CD4-positive, alpha-beta T cell treated with Interleukin-1 beta for 1 hour (primary cell): ENCODE measurements at places on chromosomes 4 and X.

DNA sequence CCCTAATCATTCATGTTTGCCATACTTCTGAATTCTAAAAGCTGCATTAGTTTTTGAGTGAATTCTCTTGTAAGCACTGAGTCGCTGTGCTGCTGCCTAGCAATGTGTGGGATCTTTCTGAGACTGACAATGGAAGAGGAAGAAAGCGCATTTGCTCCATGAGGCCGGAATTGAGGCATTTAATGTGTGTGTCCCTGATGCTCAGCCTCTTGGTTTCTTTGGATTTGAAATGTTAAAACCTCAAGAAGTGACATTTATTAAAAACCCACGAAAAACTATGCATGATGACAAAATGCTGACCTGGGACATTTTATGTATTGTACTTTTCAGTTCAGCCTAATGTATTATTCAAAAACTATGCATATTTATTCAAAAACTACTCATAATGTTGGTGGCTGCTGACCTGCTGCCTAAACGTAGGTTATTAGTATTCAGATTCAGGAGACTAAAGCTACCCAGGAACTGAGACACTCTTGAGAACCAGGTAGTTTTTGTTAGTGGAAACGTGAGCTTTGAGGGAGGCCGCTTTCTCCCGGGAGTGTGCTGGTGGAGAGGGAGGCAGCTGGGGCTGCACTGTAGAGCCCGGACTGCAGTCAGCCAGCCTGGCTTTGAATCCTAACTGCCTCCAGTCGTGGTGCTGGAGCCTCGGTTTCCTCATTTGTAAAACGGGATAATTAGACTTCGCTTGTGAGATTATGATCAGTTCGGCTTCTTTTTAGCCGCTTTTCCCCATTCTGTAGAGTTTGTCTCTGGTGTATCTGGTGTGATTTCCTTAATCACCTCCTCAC, 11.3 kb downstream of the RGS12 start:
- DNase-seq = no peak

- DNase-seq = no peak
Observed at GRCh38 chr4:38030023-38030422, 69.8 kb downstream of the PTTG2 start.

DNA sequence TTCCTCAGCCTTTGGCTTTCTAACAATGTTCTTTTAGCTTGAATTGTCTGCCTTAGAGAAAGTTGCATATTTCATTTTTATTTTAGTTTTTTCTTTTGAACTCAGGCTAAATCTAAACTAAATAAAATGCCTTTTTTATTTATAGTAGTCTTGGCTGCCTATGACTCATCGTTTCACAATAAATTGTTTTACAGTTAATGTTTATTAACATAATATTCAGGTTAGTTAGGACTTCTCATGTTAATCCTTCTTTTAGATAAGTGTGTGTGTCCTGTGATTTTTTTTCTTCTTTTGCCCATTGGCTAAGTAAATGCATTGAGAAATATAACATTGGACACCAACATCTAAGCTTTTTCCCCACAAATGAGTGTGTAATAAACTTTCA, 1.6 kb downstream of the RP2 start:
- DNase-seq = no peak

GRCh38 chr4:134544303-134544770, 342.7 kb upstream of the PABPC4L start:
- DNase-seq = no peak

GRCh38 chr4:74930162-74930561, 2.8 kb upstream of the PARM1 start:
- DNase-seq = no peak

DNA sequence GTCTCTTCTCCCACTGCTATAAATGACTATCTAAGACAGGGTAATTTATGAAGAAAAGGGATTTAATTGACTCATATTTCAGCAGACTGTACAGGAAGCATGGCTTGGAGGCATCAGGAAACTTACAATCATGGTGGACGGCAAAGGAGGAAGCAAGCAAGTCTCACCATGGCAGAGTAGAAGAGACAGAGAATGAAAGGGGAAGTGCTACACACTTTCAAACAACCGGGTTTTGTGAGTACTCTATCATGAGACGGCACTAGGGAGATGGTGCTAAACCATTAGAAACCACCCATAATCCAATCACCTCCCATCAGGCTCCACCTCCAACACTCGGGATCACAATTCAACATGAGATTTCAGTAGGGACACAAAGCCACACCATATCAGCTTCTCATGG, 11.1 kb downstream of the UBE2NL start:
- DNase-seq = no peak

- no peak for DNase-seq
Observed at GRCh38 chr4:75141162-75141561, 208.2 kb downstream of the PARM1 start.

DNA sequence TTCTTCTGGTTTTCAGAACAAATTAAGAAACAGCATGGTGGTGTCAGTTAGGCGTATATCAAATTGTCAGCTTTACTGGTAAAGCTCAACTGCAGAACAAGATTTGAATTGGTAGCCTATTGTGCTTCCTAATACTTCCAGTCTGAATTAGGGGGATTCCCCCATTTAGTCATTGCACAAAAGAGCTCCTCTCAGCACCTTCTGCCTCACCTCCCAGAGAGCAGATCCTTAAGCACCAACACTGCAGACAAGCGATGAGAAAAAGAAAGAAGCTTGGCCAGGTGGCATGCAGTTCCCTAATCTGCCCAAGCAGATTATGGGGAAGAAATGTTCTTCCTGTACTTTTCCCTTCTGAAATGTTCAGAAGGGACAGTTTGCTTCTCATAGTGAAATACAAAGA, 9.2 kb downstream of the MAP9 start:
- no peak for DNase-seq

- no peak for DNase-seq
Observed at GRCh38 chr4:106336618-106337017, 20.3 kb downstream of the AIMP1 start.

DNA sequence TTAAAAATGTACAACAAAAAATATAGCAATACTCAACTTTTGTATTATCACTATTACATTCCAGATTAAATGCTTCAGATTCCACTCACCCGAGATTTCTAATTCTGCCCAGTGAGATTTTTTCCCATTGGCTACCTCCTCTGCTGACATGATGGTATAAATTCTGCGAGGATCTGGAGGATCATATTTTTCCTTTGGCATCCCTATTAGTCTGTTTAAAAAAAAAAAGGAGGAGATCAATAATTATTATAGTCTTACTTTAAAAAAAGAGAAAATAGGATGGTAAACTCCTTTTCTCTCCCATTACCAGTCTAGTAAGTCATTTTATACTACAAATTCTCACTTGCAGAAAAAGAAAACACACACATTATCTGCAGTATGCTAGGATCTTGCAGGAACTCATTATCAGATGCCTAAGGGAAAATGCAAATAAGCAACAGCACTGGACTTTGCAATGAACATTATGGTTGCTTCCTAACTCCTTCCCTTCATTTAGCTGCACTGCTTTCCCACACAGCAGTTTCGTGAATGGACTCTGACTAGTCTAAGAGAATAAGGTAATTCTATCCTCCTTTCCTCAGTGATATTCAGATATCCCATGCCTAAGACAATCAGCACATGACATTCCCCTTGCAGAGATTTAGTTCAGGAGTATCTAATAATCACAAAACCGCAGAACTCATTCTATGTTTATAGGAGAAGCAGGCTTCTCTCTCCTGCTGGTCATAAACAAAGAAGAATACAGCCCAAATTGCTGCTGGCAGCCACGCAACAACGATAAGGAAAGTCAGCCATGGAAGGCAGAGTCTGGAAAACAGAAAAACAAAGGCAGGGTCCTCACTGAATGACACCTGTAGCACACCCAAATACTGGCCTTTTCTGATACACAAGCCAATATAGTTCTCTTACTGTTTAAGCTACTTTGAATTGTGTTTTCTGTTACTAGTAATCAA, 42.7 kb downstream of the CNOT6L start:
- no peak for DNase-seq

DNA sequence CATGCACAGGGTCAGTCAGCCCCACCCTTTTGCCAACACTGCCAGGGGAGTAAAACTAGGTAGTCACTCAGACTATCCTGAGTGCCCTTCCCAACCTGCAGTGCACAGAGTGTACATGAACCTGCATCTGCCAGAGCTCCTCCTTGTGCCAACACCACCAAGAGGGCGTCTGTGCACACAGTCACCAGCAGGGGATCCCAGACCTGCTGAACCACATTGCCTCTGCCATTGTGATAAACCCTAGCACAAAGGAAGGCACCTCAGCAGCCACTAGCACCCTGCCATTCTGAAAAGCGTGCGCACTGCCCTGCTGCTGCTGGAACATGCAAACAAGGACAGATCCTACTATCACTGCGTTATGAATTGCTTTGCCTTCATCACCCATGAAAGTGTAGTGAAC, 247.8 kb upstream of the POU3F4 start:
- DNase-seq = no peak
